ENCODE measurements at places on chromosomes 1 and 21.
A peak's percentile ranks its signal among the peaks of the same experiment; 100 is the strongest.

- no peak for DNase-seq
These were observed 77.1 kb upstream of the SCCPDH start for GRCh38 chr1:246647113-246647512.

- DNase-seq: no peak
These were observed 5.1 kb downstream of the MAP7D1 start for GRCh38 chr1:36160949-36161485.

- no peak for DNase-seq
These were observed 328.0 kb downstream of the NPHP4 start for GRCh38 chr1:5664081-5664768.

DNA sequence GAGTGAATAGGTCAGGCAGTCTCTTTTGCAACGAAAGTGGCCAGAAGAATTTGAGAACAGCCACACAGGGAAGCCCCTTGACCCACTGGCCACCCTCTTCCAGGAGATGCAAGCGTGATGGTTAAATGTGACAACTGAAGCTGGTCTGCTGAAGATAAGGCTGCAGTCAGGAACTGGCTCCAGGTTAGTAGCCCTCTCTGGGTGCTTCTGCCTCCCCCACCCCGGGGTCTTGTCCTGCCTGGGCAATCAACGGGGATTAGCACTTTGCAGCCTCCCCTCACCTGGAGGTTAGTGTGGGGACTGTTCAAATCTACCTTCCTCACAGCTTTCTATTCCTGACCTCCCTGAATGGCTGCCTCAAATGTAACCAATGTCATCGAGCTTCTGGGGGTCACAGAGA is 125.9 kb downstream of the PLXNA2 start:
- DNase-seq: no peak

DNA sequence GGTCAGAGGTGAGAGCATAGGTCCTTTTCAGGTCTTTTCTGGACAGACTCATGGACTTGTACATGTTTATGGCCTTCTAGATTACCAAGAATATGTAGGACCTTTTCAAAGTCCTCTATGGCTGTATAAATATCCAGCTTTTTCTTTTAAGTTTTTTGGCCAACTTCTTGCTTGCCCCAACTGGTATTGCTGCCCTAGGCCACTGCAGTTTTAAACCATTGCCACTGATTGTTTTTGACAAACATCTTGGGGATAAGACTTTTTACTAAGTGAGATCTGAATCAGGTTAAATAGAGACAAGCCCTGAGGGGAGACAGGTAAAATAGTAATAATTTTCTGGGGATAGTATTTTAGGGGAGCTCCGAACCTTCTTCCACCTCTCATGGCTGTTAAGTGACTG is 14.8 kb upstream of the DDR2 start:
- no peak for DNase-seq

GRCh38 chr21:15754640-15755039 is 24.9 kb downstream of the USP25 start:
- no peak for DNase-seq

- DNase-seq: no peak
These were observed 30.5 kb downstream of the SIM2 start for GRCh38 chr21:36729310-36729970.

DNA sequence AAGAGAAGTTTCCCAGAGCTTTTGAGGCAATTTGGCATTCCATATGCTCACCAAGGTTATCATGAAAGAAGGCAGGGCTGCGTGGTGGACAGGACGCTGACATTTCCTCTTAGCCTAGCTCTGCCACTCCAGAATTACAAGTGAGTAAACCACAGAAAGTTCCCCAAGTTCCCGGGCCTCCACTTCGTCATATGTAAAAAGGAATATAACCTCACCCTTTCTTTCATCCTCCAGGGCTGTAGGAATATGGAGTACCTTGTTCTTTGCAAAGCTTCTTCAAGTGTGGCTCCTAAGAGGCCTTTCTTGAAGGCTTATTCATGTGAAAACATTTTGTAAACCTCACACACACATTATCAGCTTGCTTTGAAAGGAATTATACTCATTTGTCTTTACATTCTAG is 210.2 kb downstream of the GREM2 start:
- no peak for DNase-seq

DNA sequence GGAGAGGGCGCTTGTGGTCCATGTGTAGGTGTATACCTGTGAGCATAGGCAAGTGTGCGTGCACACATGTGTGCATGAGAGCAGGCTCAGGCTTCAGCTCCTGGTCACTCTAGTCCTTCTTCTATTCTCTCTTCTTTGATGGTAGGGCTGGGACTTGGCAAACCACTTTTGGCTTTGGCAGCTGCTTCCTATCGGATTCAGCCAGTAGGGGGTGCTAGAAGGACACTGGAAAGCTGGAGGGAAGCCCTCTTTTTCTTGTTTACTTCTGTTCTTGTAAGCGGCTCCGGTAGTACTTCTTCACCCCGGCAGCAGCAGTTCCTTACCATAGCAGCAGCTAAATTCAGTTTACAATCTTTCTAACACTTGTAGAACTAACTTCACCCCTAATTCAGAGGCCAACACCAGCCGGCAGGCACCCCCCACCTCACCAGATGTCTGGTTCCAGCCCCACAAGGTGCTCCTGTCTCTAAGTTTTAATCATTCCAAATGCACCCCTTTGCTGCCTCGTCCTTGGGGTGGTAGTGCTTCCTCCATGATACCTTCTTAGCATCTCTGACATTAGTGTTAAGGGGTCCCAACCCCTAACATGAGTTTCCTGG is 25.1 kb downstream of the NENF start:
- no peak for DNase-seq

GRCh38 chr1:3061981-3062615 is 6.9 kb upstream of the PRDM16 start:
- DNase-seq: no peak

DNA sequence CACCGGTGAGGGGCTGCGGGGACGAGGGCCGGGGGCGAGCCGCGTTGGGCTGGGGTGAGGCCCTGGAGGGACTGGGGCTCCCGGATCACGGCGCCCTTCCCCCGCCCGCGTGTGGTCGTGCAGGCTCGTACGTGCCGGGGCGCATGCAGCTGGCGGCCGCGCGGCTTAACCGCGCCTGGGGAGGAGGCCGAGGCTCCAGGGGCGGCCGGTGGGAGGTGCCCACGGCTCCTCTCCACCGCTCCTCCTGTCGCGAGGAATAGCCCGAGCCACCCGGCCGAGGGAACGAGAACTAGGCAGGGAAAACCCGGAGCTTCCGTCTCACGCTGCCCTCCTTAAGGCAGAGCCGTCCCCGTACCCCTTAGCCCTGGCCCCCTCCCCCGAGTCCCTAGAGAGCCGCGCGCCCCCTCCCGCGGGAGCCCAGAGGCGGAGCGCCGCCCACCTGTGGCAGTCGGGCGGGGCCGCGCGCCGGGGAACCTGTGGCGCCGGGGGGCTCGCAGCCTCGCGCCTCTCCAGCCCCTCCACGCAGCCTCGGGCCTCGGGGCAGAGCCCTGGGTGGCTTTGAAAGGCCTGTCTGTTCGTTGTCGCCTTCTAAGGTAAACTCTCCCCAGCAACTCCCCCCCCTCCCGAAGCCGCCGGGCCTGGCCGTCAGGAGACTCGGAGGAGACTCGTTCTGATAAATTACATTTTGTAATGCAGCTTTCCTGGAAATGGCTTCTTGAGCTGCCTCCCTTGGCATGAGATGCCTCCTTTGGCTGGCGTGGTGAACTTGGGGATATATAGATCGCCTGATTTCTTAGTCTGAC is 746 bp downstream of the AK4 start:
- no peak for DNase-seq

- no peak for DNase-seq
These were observed 3.0 kb downstream of the ANKRD45 start for GRCh38 chr1:173666646-173667045.

- DNase-seq: no peak
These were observed 64.3 kb upstream of the LRRC8B start for GRCh38 chr1:89460325-89460724.

- no peak for DNase-seq
These were observed 11.7 kb downstream of the CD2 start for GRCh38 chr1:116765962-116766361.

DNA sequence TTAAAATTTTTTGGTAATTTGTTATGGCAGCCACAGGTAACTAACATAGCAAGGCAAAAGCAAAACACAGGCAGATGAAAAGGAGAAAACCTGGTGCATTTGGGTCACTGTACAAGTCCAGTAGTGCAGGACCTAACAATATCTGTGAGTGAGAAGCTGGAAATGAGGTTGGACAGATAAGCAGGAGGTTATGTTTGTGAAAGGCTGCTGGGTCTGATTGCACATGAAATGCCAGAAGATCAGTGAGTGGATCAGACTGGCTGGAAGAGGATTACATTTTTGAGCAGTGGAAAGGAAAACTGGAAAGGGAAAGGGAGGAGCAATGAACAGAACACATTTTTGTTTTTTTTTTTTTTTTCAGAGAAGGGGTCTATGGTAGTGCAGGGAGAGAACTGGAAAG is 73.6 kb downstream of the CYYR1 start:
- DNase-seq: no peak

DNA sequence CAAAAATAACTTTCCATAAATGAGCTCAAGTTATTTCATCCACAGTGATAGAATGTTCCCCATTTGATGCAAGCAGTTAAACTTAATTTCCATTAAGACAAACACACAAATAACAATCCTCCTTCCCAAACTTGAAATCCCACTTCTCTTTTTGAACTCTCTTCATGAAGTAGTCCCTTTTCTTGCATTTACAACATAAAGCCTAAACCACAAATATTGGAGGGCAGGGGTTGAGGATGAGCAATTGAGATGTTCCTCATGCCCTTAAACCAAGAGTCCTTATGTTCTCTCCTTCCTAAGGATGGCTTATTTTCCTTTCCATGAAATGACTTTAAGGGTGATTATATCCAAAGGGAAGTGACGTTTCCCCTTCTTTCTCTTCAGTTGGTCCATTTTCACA is 228.8 kb downstream of the DISC1 start:
- no peak for DNase-seq

GRCh38 chr1:111648806-111649205 is 29.2 kb downstream of the RAP1A start:
- no peak for DNase-seq

GRCh38 chr1:201468501-201468843 is 516 bp downstream of the PHLDA3 start:
- no peak for DNase-seq

DNA sequence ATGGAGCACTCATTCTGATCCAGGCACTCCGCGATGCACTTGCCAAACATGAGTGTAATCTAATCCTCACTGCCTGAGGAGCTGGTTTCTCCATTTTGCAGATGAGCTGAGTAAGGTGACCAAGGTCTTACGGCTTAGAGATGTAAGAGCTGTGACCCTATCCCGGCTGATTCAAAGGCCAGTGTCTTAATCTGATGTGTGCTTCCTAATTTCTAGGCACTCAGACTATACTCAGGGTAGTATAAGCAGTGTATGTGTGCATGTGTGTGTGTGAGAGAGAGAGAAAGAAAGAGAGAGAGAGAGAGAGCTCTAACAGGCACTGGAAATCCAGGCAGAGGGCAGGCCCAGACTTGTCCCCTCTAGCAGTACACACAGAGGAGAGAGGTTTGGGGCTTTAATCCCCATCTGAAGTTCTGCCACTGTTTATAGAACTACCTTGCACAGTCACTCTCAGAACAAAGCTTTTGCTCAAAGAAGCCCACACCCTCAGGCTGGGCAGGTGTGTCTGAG is 188.2 kb downstream of the ZBTB18 start:
- DNase-seq: peak; percentile 29

DNA sequence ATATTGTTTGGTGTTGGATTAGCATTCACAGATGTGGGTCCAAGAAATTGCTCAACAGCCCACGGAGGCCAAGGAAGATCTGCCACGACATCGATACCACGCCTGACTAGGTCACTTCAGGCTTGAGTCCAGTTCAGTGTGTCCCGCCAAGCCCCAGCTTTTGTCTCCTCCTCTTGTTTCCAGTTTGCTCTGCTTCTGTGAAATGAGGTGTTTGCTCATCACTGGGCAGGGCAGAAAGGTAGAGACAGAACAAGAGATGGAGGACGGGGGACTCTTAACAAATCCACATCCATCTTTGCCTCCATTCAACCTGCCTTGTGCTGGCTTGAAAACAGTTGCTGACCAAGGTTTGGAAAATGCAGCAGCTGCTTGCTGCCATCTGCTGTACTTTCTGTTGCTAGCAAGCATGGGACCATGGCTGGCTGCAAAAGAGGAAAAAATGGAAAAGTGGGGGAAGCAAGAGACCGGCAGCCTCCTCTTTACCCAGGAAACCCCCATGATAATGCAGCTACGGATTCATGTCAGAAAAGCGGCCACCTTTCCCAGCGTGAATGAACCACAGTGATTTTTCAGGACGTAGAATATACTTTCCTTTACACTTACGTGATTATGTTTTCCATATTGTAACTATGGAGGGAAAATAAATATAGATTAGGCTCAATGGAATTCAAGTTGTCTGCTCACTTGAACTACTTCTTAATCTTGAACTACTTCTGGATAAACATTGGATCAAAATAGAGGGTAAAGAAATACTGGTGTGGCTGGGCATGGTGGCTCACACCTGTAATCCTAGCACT is 80.2 kb upstream of the GREM2 start:
- no peak for DNase-seq

DNA sequence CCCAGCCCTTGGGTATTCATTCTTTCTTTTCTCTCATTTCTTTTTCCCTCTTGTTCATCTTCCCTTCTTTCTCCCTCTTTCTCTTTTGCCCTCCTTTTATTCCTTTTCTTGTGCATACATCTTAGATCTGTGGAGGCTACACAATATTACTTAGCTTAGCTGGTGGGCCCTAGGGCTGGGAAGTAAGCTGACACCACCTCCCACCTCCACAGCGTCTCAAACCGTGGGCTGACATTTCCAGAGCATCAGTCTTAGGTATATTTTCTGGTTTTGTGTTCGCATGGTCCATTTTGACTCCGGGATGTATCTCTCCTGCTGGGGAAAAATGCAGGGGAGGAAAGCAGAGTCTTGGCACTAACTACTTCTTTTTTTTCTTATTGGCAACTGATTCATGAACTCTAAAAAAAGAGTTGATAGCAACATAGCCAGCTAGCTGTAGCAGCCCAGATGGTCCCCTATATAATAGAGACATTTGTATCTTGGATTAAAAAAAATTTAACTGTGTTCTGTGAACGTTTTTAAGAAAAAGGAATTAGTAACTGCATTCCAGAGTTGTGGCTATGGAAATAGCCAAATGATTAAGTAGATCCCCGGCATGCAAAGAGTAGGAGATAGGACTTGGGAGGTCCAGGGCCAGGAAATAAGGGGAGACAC is 15.5 kb downstream of the CNIH3 start:
- DNase-seq: no peak

DNA sequence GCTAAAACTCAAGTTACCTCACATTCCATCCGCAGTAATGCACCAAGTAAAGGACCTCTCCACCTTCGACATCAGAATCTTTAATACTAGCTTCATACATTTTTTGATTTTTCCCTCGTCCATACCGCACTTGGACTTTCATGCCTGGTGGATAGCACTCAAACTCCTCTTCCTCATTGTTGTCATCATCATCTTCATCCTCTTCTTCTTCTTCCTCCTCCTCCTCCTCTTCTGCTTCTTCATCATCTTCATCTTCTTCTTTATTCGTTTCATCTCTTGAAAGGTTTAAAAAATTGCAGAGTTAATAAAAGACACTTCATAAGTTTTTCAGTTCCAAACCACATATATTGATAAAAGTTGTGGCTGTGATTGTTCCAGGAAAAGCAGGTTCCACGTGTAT is 52.7 kb upstream of the RBM34 start:
- no peak for DNase-seq

All from GM12864 (cell line).